ENCODE measurements at places on chromosomes 7 and 10.

DNA sequence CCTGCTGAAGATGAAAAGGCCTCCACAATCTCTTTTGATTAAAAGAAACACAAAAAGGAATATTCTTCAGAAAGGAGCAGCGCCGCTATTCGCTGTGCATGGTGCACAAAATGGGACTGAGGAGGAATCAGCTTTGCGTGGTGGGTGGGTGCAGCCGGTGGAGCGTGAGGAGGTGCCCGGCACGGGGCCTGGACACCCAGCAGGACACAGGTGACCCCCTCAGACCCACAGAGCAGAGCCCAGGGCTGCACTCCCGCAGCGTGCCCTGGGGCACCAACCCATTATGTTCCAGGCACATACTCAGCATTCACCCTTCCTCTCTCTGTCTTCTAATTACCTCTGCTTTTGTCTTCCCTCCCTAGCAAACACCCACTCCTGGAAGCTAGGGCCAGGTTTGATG, 238.0 kb upstream of the PPP2R2D start:
- DNase-seq: no peak

DNA sequence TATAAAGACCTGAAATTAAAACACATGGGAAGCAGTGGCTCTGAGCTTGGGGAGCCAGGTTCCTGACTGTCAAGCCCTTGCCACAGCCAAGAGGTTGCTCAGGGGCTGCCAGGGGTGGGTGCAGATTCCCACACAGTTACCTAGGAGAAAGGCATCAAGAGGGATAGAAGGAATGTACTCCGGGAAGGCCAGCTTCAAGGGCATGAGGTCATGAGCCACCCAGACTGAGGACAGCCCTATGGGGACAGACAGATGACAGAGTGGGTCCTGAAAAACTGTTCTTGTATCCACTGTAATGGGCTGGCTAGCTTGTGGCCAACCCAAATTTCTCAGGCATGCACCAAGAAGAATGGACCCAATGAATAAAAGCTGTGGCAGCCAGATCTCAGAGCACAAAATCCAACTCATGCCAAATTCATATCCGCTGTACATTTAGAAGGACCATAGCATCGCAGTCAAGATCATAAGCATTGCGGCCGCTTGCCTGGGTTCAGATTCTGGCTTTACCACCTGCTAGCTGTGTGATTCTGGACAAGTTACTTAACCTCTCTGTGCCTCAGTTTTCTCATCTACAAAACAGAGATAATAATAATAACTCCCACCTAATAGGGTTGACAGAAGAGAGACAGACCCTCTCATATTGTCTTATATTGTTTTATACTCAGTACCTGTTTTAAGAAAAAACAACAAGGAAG, 44.9 kb upstream of the KCNMA1 start:
- DNase-seq: no peak

GRCh38 chr10:23191764-23192711, at the start of gene PTF1A:
Gene PTF1A, plus strand, starts transcription at chr10:23192312. Its CDS starts 219 bp downstream, at chr10:23192531.
- DNase-seq: no peak

GRCh38 chr10:71486484-71487114, 89.9 kb downstream of the CDH23 start:
- no peak for DNase-seq

GRCh38 chr7:94250124-94250523, 144.6 kb upstream of the COL1A2 start:
- no peak for DNase-seq

DNA sequence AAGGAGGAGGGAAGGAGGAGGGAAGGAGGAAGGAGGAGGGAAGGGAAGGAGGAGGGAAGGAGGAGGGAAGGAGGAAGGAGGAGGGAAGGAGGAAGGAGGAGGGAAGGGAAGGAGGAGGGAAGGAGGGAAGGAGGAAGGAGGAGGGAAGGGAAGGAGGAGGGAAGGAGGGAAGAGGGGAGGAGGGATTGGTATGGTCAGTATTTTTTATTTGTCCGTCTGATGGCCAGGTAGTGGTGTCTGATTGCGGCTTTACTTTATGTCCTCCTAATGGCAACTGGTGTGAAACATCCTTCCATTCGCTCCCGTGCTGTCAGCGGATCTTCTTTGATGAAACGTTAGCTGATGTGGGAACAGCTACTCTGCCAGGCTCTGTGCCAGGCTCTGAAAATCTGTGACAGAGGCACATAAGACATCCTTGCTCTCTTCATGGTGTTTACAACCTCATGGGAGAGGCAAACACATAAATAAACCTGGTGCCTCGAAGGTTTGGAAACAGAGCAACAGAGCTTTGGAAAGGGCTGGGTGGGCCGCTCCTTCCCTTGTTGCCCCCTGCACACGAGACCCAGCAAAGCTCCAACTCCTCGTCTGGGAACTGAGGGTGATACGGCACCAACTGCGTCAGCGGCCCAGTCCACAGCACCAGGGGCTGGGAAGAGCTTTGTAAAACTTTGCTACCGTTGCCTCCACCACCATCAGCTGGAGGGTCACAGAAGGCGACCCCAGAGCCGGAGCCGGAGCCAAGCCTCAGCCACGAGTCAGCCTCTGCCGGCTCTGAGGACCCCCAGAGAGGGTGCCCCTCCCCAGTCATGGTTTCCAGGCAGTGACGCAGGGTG, 40.3 kb downstream of the PDGFA start:
- DNase-seq: no peak

DNA sequence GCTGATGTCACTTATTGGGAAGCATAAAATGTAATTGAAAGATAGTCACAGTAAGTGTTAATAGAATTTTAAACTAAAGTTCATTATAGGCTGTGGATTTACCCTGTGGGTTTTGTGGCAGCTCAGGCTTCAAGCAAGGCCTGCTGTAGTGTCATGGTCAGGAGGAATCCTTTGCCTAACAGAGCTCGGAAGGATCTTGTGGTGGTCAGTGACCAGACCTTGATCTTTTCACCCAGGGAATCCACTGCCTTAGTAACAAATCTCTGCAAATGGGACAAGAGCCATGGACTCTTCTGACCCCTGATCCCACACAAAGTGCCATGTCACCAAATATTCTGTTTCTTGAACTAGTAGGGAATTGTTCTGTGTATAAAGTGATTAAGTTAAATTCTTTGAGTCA, 20.6 kb upstream of the HDAC9 start:
- no peak for DNase-seq

- no peak for DNase-seq
Measured at GRCh38 chr7:149865437-149865836, 8.3 kb upstream of the ATP6V0E2 start.

GRCh38 chr7:92880212-92881090, 44.1 kb upstream of the CDK6 start:
- DNase-seq: no peak

DNA sequence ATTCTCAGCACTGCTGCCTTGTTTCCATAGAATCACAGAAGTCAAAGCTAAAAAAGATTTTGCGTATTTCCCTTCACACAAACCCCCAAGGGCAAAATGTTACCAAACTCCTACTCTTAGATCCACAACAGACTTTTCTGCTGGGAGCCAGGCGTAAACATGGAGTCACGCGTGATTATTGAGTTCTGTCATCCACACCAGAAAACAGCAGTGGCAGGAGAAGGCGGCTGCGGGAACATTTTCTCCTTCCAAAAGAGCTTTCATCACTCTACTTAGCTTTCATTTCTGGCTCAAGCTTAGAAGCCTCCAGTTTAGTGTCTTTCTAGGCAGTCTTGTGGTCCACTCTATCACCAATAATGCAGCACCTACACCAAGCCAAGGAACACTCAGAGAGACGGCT, 712.9 kb upstream of the NRP1 start:
- DNase-seq: no peak

Measured in stimulated activated CD8-positive, alpha-beta memory T cell treated with anti-CD3 and anti-CD28 coated beads, Interleukin-4, amount 100 ng/mL, for 4 hours (primary cell).